ENCODE measurements at places on chromosomes 7 and 10.

GRCh38 chr10:118057361-118057760 lies 10.6 kb upstream of the RAB11FIP2 start:
- no peak for DNase-seq

- no peak for DNase-seq
Measured at GRCh38 chr7:102933763-102934162, 21.0 kb downstream of the LRRC17 start.

DNA sequence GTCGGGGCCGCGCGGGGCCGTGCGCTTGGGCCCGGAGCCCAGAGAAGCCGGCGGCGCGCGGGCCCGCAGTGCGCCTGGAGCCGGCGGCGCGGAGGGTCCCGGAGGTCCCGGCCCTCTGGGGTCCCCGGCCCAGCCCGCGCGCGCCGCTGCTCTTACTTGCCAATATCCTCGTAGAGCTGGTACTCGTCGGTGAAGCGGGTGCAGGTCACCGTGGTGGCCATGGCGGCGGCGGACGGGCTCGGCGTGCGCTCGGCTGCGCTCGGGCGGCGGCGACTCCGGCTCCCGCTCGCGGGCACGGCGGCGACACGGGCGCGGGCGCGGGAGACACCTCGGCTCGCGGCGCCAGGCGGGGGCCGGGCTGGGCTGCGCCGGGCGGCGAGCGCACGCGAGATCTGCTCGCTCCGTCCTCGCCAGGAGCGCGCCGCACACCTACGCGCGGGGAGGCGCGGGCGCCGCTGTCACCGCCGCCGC lies at the start of gene CAMK2B:
CAMK2B (minus strand) TSS at position 394 of the 471 bp plus-strand sequence; CDS start at position 221, 173 bp downstream.
- no peak for DNase-seq

DNA sequence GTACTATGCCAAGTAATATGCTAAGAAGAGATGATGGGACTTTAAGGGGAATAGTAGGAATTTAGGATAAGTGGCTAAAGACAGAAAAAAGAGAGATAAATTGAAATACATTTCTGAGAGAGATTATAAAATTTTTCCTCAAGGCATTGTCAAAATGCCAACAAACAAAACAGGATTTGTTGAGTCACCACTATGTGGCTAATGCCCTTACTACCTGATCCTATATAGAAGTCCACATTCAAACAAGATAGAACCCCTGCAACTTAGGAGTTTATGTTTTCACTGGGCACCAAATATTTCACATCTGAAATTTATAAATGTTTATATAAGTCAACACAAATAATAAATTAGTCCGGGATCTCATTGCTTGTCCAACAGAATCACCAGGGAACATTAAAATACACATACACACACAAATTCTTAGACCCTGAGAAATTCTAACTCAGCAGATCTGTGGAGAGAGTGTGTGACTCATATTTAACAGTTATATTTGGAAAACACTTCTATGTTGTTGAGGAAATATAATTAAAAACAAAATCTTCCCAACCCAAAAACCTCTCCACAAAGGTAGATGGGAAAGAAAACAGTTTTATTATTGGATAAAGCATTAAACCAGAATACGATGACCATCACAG lies 154.3 kb downstream of the PPP1R3A start:
- DNase-seq: peak; percentile 43

All from NCI-H226 (cell line).